ENCODE measurements at places on chromosomes 2 and 18.

GRCh38 chr2:42523341-42523740 is 29.6 kb upstream of the KCNG3 start:
- DNase-seq, result peak; percentile 26

- DNase-seq, result no peak
These were observed 96.7 kb downstream of the EIPR1 start for GRCh38 chr2:3280683-3281520.

DNA sequence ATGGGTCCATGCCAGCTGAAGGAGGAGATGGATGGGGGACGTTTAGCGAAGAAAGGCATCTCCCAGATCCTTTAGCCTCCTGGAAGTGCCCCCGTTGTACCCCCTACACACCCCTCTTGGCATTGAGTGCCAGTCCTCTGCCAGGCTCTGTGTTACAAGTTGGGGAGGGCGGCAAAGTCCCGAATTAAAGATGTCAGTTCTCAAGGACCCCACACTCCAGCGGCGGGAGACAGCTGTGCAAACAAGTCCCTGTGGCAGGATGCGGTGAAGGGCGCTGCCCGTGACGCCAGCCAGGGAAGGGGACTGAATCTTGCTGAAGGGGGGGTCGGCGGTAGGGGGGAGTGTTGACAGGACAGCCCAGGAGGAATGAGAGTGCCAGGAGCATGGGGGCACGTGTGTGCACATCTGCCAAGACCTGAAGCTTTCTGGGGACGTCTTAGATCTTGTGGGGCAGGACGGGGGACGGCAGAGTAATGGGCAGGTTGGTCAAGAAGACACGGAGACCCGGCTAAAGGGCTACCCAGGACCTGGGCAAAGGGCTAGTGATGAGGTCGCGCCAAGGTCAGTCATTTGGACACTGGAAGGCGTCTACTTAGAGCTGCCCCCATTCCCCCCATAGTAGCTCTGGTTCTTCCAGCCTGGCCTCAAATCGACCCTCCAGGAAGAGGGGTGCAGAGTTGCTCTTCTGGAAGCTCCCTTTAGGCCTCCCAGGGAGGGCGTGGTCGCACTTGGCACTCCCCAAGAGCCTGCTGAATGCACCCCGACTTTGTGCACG is 2.8 kb upstream of the CTDSP1 start:
- peak; percentile 45 for DNase-seq

- no peak for DNase-seq
These were observed 192.5 kb downstream of the CDH7 start for GRCh38 chr18:65943268-65943667.

DNA sequence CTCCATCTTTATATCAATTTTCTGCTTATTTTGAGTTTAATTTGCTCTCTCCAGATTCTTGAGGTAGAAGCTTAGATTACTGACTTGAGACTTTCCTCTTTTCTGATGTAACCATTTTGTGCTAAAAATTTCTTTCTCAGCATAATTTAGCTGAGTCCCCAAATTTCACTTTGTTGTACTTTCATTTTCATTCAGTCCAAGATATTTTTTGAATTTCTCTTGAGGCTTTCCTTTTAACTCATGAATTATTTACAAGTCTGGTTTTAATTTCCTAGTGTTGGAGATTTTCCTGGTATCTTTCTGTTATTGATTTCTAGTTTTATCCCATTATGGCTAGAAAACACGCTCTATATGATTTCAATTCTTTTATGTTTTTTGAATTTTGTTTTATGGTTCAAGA is 144.7 kb upstream of the PGAP1 start:
- DNase-seq, result no peak

GRCh38 chr18:40215979-40216378 is 1739.1 kb upstream of the PIK3C3 start:
- DNase-seq, result no peak

- no peak for DNase-seq
These were observed 71.4 kb downstream of the GALR1 start for GRCh38 chr18:77320971-77321559.

GRCh38 chr2:239589270-239589825 is 188.5 kb upstream of the HDAC4 start:
- DNase-seq, result no peak

- no peak for DNase-seq
These were observed 1474.2 kb upstream of the CELF4 start for GRCh38 chr18:39039813-39040212.

GRCh38 chr18:43141208-43141607 is 25.7 kb upstream of the RIT2 start:
- DNase-seq, result no peak

GRCh38 chr2:61727746-61728145 is 126.1 kb downstream of the FAM161A start:
- DNase-seq, result peak; percentile 48

- no peak for DNase-seq
These were observed 154.3 kb downstream of the SEPTIN10 start for GRCh38 chr2:109459485-109459884.

- DNase-seq, result peak; percentile 52
These were observed 8.3 kb upstream of the MRPL33 start for GRCh38 chr2:27762951-27763906.

GRCh38 chr18:50879302-50880118 is 592 bp downstream of the ME2 start:
- DNase-seq, result peak; percentile 70

DNA sequence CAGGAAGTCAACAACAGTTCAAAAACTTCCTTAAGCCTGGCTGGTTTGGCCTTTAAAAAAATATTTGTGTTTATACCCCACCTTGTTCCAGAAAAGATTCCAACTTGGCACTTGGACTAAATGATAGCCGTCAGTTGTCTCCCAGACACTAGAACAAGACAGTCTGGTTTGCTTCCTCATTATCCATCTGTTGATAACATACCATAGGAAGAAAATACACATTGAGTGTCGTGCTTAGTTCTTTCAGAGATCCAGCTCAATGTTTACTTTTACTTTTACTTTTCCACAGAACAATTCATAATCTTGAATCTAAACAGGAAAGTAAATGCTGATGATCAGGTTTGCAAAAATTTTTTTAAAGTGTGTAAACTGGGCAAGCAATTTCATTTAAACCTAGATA is 2.4 kb upstream of the VPS54 start:
- DNase-seq, result peak; percentile 56

DNA sequence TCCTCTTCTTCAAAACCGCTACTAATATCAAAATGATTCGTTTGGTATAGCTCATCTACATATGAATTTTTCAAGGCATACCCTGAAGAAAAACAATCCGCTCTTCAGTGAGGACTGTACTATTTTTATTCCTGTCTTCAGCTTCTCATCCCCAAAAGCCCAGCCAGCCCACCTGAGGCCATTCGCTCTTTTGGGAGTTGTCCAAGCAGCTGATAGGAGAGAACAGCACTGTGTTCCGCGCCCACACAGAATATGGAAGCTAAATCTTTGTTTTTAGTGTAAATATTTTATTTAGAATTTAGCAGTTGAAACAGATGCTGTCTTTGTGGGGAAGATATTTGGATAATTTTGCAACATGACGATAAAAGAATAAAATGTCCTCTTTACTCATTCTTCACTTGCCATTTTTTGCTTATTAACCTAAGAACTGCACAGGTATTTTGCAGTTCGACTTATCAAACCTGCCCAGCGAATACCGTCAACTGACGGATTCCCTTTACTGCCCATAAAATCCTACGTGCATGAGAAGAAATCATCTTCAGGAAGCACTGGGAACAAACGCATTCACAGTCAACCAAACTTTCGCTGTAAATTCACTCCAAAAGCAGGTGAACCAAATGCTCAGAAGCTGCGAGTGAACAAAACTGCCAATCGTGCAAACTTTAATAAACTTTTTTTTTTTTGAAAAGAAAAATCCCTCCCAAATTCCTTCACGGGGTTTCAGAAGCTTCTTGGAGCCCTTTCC is 3.4 kb downstream of the ZNF521 start:
- no peak for DNase-seq

- DNase-seq, result peak; percentile 20
These were observed 37.5 kb upstream of the SERPINB2 start for GRCh38 chr18:63850020-63850419.

DNA sequence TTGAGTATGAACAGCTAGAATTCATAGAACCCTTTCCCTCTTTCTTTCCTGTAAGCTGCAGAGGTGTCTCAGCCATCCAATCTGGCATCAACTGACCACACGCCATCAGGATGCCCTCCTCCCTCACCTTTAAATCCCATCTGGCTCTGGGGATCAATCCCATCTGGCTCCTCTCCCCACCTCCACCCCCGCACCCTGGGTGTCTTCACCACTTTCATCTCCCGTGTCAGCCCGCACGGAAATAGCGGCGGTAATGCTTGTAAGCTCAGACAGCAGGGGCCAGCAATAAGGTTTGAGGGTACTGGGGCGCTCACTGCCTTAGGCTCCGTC is 508 bp upstream of the TUBA4B start:
- DNase-seq, result peak; percentile 26

GRCh38 chr2:20027705-20028434 is 15.4 kb upstream of the MATN3 start:
- DNase-seq, result peak; percentile 60

- DNase-seq, result no peak
These were observed 16.4 kb upstream of the RBM44 start for GRCh38 chr2:237782181-237782580.

GRCh38 chr18:37654731-37655369 is 89.3 kb upstream of the CELF4 start:
- no peak for DNase-seq

GRCh38 chr18:45651275-45651674 is 36.0 kb downstream of the SLC14A2 start:
- no peak for DNase-seq

GRCh38 chr2:86232373-86232784 is 33.1 kb downstream of the MRPL35 start:
- DNase-seq, result no peak

- peak; percentile 52 for DNase-seq
These were observed 533 bp downstream of the CXCR4 start for GRCh38 chr2:136117391-136117841.

DNA sequence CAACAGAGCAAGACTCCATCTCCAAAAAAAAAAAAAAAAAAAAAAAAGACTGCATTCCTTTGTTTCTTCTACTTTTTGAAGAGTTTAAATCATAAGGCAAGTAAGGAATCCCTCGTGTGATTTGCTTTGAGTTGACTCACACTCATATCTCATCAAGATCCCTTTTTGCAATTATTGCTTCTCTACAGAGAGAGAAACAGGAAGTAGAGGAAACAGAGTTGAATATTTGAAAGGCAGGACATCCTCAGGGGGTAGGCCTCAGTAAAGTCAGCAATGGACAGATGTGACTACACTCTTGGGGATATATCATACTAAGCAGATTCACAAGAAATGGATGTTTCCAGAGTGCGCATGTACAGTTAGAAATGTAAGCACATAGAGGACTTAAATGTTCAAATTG is 11.2 kb upstream of the EFR3B start:
- no peak for DNase-seq

- DNase-seq, result no peak
These were observed 620 bp upstream of the WDFY1 start for GRCh38 chr2:223945755-223946154.

- DNase-seq, result no peak
These were observed 1.1 kb upstream of the B3GNT2 start for GRCh38 chr2:62194558-62195420.

DNA sequence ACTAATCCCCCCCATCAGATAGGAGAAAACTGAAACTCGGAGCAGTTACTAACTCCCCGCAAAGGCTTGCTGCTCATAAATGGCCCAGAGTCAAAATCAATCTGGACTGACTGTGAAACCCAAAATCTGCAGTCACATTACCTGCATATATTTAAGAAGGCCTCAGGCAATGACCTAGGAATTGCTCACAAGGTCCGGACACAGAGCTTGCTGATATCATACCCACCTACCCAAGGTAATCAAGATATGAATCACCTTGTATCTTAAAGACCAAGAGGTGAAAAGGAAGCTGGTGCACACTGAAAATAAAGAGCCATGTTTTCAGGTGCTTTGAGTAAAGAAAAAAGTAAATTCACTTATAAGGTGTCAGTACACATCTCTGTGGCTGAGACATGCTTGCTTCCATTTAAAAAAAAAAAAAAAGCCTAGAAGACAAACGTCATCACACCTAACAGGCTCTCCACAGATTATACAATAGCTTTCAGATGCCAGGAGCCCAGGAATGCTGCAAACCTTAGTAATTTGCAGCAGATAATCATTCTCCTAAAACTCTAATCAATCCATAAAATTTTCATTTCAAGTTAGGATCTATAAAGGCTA is 195.4 kb downstream of the ZEB2 start:
- DNase-seq, result no peak
